M059J (cell line): ENCODE measurements at places on chromosomes 16 and 17.

GRCh38 chr17:39612291-39612894 lies 4.7 kb upstream of the NEUROD2 start:
- DNase-seq: no peak

GRCh38 chr16:14286368-14287230 lies 215.5 kb downstream of the MRTFB start:
- no peak for DNase-seq

DNA sequence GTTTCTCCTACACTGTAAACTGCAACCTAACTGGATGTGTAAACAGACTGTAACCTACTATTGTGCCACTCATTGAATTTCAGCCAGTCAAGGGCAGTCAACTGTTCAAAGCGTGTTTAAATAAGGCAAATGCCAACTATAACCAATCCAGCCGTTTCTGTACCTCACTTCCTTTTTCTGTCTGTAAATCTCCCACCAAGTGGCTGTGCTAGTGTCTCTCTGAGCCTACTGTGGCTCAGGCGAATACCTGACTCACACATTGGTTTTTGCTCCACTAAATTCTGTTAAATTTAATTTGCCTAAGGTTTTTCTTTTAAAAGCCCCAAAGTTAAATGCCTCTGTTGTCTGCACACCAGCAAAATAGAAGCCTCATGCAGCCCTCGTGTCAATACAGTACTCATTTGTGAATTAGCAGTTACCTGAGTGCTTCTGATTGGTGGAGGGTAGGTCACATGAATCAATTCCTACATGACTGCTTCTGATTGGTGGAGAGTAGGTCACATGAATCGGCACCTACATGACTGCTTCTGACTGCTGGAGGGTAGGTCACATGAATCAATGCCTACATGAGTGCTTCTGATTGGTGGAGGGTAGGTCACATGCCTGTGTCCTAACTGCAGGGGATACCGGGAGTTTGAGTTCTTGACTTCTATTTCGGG lies 31.1 kb upstream of the CCR7 start:
- peak; percentile 42 for DNase-seq

GRCh38 chr17:77373299-77374169 lies 232.8 kb downstream of the SEC14L1 start:
- no peak for DNase-seq

GRCh38 chr17:69090365-69090764 lies 29.6 kb upstream of the ABCA9 start:
- no peak for DNase-seq

GRCh38 chr17:5509482-5509881 lies 23.1 kb downstream of the MIS12 start:
- DNase-seq: peak; percentile 87

DNA sequence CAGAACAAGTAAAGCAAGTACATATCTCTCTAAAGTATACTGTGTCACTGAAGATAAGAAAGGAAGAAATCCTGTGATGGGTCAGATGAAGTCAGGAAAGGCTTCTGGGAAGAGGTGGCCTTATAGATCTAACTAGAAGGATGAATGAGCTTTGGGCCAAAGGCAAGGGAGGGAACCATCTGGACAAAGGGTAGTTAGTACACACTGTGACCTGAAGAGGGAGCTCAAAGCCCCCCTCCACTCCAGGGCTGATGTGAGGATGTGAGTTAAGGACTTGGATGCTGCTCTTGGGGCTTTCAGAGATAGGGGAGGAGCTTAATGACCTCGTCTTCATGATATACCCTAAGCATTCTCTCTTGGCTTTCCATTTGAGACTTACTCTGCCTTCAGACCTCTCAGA lies 185.3 kb upstream of the CACNG3 start:
- peak; percentile 50 for DNase-seq

DNA sequence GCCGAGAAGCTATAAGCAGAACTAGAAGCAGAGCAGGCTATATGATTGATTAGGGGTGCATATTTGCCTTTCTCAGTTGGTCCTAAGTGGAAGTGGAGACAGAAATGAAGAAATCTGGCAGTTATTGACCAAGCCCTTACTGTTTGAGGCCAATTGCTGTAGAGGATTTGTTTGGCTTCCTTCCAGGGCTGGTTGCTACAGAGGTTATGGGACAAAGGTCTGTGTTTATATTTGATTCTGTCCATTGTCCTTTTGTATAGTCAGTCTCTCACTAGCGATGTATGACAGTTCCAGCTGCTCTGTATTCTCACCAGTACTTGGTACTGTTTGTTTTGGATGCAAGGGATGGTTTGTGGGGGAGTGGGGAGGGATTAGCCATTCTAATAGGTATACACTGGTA lies 7.3 kb upstream of the ALOX15 start:
- no peak for DNase-seq

- DNase-seq: no peak
These were observed 38.1 kb downstream of the SHCBP1 start for GRCh38 chr16:46583036-46583435.

- no peak for DNase-seq
These were observed 13.3 kb upstream of the IL17C start for GRCh38 chr16:88624977-88625576.

GRCh38 chr17:35801583-35802224 lies 6.3 kb upstream of the MMP28 start:
- DNase-seq: peak; percentile 64

DNA sequence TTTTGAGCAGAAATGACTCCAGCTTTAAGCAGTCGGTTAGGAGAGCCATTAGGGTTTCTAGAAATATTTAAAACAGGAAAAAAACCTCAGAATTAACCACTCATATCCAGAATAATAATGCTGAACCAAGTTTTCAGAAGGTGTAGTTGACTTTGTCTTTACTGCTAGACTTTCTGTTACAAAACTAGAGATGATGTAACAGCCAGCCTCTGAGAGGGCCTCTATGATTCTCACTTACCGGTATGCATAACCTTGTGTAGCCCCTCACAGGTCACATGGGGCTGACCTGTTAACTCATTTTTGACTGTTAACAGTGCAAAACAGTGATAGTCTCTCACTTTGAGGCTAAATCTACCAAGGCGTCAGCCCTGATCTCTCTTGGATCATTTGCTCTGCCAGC lies 74.3 kb downstream of the TEX14 start:
- DNase-seq: no peak

DNA sequence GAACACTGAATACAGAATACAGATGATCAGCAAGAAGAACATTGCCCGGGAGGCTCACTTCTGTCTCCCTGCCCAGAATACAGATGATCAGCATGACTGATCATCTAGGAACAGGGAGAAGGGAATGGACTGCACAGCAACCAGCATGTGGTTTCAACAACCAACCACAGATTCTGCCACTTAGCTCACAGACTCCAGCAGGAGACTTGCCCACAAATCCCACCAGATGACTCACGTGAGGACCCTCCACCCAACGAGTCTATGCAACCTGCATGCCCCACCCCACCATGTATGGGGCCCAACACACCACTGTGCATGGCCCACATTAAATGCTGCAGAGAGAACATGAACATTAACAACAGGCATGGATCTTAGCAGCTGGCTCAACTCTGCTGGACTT lies 36.1 kb upstream of the ALOX12 start:
- DNase-seq: no peak

GRCh38 chr17:28406473-28406814 lies 432 bp upstream of the SLC46A1 start:
- DNase-seq: no peak

- peak; percentile 42 for DNase-seq
These were observed 12.9 kb downstream of the VASN start for GRCh38 chr16:4384509-4384942.
